ENCODE measurements at places on chromosomes 12 and 14.

DNA sequence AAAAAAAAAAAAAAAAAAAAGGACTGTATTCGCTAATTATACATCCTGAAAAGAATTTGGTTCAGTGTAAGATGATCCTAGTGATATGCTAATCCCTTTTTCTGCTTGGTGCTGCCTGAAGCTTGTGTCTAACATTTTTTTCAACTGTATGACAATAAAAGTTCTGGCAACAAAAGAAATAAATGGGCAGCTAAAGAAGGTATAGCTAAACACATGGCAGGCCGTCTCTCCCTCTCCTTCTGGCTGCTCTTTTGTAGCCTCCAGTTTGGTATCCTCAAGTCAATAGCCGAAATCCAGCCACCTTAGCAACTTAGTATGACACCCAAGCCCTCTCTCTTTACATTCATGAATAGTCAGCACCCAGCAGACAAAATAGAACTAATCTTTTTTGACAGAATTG, 198.3 kb upstream of the OTX2 start:
- DNase-seq = no peak

DNA sequence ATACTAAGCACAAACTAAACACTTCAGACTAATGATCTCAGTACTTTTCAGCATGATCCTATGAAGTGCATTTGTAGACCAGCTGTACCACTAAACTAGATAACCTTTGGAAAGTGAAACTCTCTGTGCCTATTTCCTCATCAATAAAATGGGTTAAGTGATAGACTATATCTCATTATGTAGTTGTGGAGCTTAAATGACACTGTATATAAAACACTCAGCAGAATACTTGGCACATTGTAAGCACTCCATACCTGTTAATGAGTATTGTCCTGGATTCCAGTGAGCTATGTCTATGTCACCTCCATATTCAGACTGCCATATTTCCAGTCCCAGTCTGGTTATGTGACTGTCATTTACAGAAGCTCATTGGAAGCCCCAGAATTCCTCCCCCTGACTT, 44.4 kb downstream of the RTN1 start:
- no peak for DNase-seq

GRCh38 chr12:96183734-96184370, 10.3 kb upstream of the ELK3 start:
- DNase-seq = no peak

- DNase-seq = peak; percentile 41
These were observed 28.6 kb downstream of the SUDS3 start for GRCh38 chr12:118404876-118405521.

DNA sequence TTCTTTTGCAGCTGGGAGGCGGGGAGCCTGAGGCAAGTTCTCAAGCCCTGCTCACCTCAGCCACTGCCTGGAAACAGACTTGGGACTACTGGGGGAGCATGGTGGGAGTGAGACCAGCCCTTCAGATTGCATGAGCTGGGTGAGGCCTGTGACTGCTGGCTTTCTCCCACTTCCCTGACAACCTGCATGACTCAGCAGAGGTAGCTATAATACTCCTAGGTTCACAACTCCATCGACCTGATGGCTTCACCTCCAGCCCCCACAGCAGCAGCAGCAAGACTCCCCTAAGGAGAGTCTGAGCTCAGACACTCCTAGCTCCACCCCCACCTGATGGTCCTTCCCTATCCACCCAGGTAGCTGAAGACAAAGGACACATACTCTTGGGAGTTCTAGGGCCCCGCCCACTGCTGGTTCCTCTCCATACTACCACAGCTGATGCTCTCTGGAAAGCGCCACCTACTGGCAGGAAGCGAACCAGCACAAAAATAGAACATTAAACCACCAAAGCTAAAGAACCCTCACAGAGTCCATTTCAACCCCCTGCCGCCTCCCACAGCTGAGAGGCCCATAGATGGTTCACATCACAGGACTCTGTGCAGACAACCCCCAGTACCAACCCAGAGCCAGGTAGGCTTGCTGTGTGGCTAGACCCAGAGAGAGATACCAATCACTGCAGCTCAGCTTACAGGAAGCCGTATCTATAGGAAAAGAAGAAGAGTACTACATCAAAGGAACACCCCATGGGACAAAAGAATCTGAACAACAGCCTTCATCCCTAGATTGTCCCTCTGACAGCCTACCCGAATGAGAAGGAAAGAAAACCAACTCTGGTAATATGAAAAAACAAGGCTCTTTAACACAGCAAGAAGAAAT, 68.7 kb downstream of the RPAP3 start:
- no peak for DNase-seq

GRCh38 chr14:91417983-91418386, 365 bp upstream of the CCDC88C start:
- DNase-seq = no peak

DNA sequence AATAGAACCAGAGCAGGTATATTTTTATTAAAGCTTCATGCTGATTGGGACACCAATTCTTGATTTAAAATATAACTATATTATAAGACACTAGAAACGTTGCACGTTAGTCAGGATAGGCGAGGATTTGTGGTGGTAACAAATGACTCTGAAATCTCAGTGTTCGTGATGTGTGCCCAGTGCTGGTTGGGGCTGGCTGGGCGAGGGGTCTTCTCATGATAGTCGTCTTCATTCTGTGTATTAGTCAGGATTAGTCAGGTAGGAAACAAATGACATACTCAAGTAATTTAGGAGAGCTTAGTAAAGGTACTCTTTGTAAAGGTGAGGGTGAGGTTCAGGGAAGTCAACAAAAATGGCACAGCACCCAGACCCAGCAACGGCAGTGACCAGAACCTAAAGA, 73.9 kb upstream of the HIF1A start:
- no peak for DNase-seq

DNA sequence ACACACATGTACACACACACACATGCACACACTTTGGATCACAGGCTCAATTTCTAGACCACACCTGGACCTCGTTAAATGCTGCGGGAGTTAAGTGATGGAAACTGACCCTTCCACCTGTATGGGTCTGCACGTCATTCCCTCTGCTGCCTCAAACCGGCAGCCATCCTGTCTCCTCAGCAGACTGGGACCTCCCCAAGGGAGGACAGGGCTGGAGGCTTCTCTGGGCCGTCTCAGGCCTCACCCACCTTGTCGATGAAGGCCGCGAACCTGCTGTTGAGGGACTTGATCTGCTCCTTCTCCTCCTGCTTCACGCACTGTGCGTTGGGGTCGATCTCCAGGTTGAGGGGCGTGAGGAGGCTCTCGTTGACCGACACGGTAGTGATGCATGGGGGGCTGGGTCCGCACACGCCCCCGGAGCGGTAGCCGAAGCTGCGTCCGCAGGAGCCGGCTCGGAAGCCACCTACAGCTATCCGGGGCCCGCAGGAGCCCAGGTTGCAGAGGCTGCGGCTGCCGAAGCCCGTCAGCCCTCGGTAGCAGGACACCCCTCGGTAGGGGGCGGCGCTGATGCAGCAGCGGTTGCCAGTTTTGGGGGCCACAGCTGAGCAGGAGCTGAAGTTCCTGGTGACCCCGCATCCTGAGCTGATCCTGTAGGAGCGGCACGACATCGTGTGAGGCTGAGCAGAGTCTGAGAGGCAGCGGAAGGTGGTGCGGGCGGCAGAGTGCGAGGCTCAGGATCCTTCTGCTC, at the start of gene KRT85:
Gene KRT85, minus strand, starts transcription at position 744 of the 748 bp plus-strand sequence. Its CDS starts 76 bp downstream, at position 668.
- DNase-seq = no peak

- DNase-seq = no peak
These were observed 2.9 kb upstream of the KRT83 start for GRCh38 chr12:52324153-52324444.

GRCh38 chr14:45838597-45838996, 585.6 kb upstream of the MIS18BP1 start:
- DNase-seq = no peak

DNA sequence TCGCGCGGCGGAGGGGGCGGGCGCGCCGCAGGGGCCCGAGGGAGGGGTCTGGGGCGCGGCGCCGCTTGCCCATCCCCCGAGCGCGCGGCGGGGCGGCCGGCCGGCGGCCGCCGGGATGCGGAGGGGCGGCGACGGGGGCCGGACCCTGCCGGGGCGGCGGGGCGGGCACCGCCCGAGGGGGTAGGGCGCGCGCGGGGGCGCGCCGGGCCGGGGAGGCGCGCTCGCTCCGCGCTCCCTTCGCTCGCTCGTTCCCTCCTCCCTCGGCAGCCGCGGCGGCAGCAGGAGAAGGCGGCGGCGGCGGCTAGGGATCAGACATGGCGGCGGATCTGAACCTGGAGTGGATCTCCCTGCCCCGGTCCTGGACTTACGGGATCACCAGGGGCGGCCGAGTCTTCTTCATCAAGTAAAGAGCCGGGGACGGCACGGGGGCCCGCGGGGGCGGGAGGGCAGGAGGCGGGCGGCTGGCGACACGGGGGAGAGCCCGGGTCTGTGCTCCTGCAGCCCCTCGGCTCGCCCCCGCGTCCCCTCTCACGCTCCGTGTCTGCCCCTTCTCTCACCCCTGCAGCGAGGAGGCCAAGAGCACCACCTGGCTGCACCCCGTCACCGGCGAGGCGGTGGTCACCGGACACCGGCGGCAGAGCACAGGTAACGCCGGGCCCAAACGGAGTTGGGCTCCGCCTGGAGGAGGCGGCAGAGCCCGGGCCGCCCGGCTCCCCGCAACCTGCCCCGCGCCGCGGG, at the start of gene PLEKHA5:
Gene PLEKHA5, plus strand, starts transcription at position 248 of the 738 bp plus-strand sequence. Its CDS starts 67 bp downstream, at position 315.
- peak; percentile 36 for DNase-seq

GRCh38 chr12:29572464-29572863, 75.0 kb upstream of the OVCH1 start:
- DNase-seq = no peak

DNA sequence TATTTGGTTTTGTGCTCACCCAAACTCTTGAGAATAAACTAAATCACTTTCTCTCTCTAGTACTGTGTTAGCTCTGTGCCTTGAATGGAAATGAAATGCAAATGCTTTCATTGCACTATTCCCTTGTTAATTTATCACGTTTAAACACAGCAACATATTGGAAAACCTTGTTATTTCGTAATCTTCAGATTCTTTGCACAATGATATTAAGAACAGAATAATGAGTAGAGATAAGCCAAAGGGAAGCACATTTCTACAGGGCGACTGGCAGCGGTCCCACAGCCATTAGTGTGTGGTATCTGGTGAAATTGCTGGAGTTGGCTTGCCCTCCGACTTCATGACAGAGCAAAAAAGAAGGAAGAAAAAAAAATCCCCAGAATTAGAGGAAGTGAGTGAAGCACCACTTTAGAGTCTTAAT, 166.1 kb upstream of the E2F7 start:
- DNase-seq = no peak

DNA sequence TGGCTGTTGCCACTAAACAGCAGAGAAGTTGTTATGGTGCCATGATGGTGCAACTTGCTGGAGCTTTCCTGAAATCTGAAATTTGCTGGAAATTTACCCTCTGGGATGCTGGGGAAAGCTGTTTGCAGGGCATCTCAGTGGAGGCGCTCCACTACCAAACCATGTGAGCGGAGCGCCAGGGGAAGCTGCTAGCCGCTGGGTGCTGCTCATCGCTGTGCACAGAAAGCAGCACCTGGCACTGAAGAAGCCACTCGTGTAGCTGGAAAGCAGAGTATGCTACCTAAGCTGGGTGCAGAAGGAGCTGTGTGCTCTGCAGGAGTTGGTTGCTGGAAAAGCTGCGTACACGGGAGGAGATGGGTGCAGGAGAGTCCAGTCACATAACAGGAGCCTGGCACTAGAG, 53.0 kb downstream of the MSRB3 start:
- no peak for DNase-seq

- no peak for DNase-seq
These were observed 4.0 kb downstream of the JDP2 start for GRCh38 chr14:75431827-75432226.

- no peak for DNase-seq
These were observed 3.6 kb downstream of the PSMA6 start for GRCh38 chr14:35295845-35296161.

DNA sequence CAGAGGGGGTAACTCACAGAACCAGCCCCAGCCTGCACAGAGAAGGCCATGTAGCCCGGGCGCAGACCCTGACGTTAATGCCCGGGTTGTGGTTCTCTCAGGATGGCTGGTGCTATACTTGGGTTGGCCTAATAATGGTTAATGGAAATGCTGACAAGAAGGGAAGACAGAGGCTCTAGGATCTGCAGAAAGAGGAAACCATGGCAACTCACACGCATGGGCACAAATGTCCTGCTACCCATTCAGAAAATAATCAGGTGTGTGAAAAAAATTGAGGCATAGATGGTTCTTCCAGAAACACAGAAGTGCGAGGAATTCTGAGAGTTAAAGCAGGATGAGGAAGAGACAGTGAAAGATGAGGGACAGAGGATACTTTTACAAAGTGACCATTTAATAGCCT, 33.8 kb downstream of the APPL2 start:
- no peak for DNase-seq

GRCh38 chr12:105228494-105228893, 7.5 kb downstream of the APPL2 start:
- no peak for DNase-seq

DNA sequence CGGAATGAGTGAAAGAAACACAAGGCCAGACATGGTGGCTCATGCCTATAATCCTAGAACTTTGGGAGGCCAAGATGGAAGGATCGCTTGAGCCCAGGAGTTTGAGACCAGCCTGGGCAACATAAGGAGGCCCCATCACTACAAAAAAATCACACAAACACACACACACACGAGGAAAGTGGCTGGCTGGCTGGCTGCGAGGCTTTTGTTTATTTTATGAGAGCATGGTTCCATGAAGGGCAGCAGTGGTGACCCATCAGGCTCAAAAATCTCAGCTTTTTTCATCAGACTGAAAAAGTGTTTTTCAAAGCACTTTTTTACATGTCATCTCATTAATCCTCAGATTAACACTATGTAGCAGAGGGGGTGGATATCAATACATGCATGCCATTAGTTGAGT, 27.7 kb downstream of the VDR start:
- no peak for DNase-seq

GRCh38 chr12:104376650-104377513, 73.3 kb downstream of the EID3 start:
- no peak for DNase-seq

GRCh38 chr12:92068459-92068858, 77.2 kb downstream of the BTG1 start:
- no peak for DNase-seq

DNA sequence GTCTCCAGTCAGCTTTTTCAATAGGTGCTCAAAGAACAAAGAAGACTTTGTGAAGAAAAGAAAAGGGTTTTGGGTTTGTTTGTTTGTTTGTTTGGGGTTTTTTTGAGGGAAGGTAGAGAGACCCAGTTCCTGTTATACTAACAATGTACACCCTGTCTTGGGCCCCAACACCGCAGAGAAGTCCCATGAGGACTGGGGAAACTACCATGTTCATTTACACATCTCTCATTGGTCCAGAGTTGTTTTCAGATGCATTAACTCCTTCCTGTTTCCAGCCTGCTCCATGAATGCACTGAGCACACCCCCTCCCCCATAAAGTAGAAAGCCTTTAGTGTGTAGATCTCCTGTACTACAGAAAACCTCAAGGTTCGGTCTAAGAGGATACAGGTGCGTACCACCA, 51.1 kb upstream of the SLC8A3 start:
- no peak for DNase-seq

DNA sequence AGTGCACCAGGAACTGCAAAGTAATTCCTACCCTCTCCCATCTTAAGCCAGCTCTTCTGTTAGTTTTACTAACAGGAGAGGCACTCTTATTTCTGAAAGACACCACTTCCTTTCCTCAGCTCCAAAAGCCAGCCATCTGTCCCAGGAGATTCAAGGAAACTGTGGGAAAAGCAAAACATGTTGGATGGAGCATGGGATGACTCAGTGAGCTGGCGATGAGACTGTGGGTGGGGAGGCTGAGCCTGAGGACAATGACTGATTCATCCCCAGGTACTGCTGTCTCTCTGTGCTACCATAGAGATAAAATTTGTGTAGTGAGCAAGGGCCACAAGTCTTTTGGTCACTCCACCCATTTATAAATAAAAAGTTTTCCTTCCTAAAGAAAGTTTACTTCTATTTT, 141.4 kb downstream of the MYRFL start:
- DNase-seq = no peak
